CD4-positive, alpha-beta memory T cell (primary cell): ENCODE measurements at places on chromosomes 6 and 20.
A peak's percentile ranks its signal among the peaks of the same experiment; 100 is the strongest.

- DNase-seq: no peak
These were observed 931 bp downstream of the UFL1 start for GRCh38 chr6:96522465-96523009.

DNA sequence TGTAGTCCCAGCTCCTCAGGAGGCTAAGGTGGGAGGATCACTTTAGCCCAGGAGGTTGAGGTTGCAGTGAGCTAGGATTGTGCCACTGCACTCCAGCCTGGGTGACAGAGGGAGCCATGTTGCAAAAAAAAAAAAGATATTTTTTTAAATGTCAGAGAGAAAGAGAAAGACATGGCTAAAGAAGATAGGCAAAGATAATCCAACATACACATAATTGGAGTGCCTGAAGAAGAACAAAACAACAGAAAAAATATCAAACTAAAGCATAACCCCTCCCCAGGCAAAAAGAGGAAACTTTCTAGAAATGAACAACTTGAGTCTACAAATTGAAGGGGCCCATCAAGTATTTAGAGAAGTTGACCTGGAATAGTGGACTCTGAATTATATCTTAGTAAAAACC, 14.0 kb upstream of the GRM4 start:
- no peak for DNase-seq

- DNase-seq: no peak
These were observed 535.1 kb downstream of the BCKDHB start for GRCh38 chr6:80641591-80641990.

- DNase-seq: no peak
These were observed 233.2 kb downstream of the ARHGAP18 start for GRCh38 chr6:129476810-129477209.

GRCh38 chr20:51460569-51461265, 81.8 kb downstream of the NFATC2 start:
- no peak for DNase-seq

- peak; percentile 12 for DNase-seq
These were observed 693 bp downstream of the FAM50B start for GRCh38 chr6:3849681-3850450.
